T-helper 17 cell (primary cell): ENCODE measurements at places on chromosomes 2 and 18. TPM values are rescaled to one million over a fixed set of nuclear protein-coding genes. Genes with fewer than 3 reads are reported as not detected.

KIAA1328 gene
- total RNA-seq, result 9.0 TPM

ICA1L gene
- 3.3 TPM for total RNA-seq

MAL gene
- 159 TPM for total RNA-seq

IL36A gene
- total RNA-seq, result not detected

CHPF gene
- 10.4 TPM for total RNA-seq

CLHC1 gene
- total RNA-seq, result 7.1 TPM

IL1RL1 gene
- 0.99 TPM for total RNA-seq
